ENCODE measurements at places on chromosomes 7 and 10.

GRCh38 chr7:104955276-104955675, 58.7 kb upstream of the KMT2E start:
- DNase-seq = no peak

DNA sequence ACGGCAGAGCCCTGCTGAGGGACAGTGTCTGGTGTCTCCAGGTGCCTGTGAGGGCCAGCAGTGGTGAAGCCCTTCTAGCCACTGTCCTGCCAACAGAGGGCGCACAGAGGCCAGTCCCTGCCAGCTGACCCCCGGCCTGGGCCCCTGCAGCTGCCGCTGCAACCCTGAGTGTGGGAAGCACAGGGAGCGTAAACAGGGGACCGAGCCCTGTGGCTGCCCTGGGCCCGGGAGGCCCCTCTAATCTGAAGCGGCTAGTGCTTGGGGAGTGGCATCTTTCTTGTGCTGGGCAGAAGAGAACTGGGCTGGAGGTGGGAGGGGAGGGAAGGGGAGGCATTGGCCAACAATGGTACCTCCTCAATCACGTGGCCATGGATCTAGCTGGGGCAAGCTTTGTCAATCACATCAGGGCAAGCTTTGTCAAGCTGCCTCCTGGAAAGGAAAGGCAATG, 34.6 kb downstream of the TRIM8 start:
- no peak for DNase-seq

DNA sequence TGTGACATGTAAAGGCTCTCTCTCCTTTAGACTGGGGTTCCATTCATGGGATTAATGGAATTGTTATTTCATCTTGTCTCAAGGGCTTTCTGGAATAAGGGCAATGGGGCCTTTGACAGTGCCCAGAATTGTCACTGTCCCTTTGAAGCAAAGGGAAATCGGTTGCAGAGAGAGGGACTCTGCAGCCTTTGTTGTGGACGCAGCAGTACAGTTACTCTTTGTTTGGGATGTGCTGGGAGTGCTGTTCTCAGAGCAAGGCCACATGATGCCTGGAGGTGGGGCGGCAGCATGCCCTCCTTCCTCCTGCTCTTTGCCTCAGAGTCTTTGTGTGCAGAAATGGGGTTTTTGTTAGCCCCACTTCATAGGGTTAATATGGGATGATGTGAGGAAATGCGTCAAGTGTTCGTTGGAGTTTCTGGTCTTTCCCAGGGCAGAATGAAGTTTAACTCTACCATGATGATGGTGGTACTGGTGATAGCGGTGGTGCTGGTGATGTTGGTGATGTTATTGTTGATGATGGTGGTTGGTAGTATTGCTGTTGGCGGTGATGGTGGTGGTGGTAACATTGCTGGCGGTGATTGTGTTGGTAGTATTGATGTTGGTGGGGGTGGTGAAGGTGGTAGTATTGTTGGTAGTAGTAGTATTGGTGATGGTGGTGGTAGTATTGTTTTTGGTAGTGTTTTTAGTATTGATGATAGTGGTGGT, 45.3 kb downstream of the DOCK1 start:
- no peak for DNase-seq

DNA sequence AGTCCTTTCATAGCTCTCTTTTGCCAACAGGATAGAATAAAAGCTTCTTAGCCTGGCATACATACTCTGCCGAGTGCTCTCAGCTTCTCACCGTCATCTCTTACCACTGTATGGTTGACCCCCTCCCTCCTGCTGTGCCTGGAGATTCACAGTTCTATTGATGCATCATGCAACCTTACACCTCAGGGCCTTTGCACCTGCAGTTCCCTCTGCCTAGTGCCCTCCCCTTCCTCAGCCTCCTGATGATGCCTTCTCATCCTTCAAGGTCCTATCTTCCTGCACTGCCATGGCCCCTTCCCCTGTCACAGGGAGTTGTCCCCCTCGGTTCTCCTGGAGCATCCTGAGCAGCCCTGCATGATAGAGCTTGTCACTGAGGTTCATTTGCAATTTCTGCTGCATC, 81.5 kb downstream of the CDH23 start:
- no peak for DNase-seq

- DNase-seq = no peak
Measured at GRCh38 chr7:1270181-1270580, 37.5 kb downstream of the UNCX start.

GRCh38 chr7:92295391-92295790, 49.6 kb downstream of the ANKIB1 start:
- no peak for DNase-seq

- DNase-seq = no peak
Measured at GRCh38 chr10:11797847-11798633, 25.1 kb upstream of the PROSER2 start.

DNA sequence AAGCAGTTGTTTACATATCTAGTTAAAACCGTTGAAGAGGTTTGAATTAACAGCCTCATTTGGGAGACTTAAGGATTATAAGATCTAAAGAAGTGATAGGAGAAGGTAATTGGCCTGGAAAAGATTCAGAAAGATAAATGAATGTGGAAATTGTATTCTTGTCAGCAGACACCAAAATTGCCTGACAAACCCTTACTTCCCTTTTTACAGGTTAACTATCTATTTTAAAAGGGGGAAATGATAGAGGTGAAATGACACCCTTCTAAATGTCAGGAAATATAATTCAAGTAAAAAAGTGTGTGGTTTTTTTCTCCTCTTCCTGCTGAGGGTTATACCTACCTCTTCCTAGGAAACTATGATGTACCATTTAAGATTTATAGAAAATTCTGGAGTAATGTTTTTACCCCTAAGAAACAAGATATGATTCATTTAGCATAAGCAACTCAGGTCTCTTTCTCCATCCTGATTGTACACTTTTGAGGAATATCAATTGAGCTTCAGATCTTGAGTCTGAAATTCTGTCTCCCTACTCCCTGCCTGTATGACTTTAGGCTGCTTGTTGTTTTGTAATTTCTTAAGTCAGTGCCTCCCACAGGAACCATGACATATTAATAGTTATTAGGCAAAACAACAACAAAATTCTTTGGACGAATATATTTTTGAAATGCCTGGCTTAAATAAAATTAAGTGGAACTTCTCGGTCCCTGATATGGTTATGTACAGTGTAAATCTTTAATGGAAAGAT, 250.4 kb downstream of the RNLS start:
- no peak for DNase-seq

DNA sequence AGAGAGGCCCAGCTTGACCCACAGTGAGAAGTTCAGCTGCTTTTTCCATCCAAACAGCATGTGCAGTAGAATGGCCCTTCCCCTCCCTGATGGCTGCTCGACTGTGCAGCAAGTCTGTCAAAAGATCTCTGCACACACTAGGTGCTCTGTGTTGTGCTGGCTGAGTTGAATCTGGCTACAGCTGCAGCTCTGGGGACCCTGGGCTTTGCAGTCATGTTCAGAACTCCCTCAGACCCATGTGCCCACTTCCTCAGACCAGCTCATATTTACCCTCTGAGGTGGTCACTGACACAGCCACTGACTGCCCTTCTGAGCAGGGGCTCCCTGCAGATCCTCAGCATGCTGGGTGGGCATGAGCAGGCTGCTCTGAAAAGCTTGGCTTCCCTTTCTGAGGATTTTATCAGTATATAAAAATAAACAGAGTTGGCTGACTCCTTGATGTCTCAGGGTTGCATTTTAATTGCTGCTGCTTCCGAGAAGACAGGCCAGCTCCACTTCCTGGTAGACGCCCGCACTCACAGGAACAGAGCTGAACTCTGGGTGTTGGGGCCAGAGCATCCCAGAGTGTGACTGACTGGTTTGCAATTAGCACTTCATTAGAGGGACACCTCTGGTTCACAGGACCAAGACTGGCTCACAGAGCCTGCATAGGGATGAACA, 507.9 kb downstream of the RPS24 start:
- DNase-seq = peak; percentile 7

GRCh38 chr7:12945901-12946300, 258.5 kb downstream of the ARL4A start:
- no peak for DNase-seq

DNA sequence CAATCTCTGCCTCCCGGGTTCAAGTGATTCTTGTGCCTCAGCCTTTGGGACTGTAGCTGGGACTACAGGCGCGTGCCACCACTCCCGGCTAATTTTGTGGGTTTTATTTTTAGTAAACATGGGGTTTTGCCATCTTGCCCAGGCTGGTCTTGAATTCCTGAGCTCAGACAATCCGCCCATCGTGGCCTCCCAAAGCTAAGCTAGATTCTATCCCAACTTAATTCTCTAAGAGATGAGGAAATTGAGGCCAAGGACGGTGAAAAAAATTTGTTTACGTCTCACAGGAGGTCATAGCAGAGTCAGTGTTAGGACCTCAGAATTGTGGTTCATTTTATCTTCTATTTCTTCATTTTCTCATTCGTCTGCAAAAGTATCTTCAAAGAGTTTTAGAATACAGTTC, 6.1 kb downstream of the CCAR1 start:
- no peak for DNase-seq

DNA sequence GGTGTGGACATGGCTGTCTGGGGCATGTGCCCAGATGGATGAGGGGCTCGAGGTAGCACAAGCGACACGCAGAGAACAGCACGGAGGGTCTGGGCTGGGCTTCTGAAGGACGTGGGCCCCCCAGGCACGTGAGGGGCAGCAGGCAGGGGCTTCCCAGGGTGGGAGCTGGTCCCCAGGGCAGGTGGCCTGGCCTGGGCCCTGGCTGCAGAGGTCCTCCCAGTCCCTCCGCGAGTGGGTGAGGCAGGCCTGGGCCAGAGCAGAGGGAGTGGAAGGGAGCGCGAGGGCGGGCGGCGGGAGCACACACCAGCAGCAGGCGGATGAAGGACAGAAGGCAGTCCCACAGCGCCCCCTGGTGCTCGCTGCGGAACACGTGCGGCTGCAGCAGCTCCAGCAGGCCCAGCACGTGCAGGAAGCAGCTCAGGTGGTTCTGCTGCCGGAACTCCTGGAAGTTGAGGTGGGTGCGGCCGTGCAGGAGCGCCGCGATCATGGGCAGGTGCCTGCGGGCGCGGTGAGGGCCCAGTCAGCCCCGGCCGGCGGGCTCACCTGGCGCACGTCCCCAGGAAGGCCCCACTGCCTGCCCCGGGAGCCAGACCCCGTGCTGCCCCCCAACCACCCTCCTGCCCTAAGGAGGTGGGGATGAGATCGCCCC, 14.7 kb upstream of the MICALL2 start:
- DNase-seq = peak; percentile 87

DNA sequence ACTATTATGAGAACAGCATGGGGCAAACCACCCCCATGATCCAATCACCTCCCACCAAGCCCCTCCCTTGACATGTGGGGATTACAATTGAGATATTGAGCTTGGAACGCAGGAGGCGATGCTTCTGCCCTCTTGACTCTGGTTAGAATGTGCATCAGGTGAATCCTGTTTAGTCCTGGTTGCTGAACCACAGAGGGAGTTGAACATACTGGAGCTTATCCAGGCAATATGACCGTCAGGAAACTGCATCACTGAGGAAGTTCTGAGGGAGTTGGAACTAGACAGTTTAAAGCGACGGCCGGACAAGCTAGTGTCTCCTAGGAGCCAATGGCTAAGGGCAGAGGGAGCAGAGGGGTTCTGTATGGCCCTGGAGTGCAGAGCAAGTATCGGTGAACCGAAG, 31.8 kb upstream of the GARS1 start:
- DNase-seq = no peak

DNA sequence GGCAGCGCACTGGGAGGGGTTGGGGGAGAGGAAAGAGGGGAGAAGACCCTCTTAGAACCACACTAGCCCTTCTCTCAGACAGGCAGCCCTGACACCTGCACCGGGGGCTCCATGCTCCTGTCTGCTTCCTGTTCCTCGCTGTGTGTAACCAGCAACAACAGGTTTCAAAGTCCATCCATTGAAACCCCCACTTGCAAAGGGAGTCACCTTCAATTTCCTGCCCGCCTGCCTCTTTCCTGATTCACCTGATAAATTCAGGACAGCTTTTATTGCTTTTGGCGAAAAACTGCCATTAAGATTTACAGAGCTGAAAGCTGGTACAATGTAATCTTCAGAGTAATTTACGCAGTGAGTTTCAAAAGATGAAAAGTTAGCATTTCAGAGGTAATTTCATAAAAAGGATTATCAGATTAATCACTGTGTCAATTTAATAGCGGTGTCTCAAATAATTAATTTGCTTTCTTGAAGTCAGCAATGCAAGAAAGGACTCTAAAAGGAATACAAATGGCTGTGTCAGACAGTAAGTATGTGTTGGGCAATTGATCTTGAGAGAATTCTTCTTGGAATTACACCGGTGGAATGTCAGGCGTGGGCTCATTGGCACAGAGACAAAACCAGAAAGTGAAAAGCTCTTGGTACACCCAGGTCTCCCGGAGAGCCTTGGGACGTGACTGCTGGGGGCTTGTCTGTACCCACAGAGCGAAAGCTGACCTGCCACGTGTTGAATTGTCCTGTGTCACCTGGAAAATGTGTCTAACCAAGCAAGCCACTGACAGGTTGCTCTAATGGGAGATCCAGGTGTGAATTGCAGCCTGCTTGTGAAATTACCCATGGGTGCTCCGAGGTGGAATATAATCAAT, 60.7 kb downstream of the TMEM209 start:
- no peak for DNase-seq

- no peak for DNase-seq
Measured at GRCh38 chr7:69722843-69723242, 124.6 kb downstream of the AUTS2 start.

DNA sequence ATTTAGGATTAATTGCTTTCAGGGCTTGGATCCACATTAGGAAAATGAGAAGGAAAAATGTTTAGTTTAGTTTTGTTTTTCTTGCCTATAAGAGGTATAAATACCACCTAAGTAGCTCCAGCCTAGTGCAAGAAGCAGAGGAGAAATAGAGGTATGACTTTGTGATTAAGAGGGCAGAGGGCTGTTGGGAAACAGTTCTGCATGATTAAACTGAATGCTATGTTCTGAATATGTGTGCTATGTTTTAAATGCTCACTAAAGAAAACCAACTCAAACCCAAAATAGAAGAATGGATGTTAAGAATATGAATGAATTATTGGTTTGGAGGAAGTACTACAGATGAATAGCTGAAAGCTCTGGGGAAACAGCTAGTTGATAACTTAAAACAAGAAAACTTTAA, 7.6 kb downstream of the CALCR start:
- DNase-seq = no peak

GRCh38 chr7:37673523-37673922, 10.0 kb upstream of the GPR141 start:
- no peak for DNase-seq

DNA sequence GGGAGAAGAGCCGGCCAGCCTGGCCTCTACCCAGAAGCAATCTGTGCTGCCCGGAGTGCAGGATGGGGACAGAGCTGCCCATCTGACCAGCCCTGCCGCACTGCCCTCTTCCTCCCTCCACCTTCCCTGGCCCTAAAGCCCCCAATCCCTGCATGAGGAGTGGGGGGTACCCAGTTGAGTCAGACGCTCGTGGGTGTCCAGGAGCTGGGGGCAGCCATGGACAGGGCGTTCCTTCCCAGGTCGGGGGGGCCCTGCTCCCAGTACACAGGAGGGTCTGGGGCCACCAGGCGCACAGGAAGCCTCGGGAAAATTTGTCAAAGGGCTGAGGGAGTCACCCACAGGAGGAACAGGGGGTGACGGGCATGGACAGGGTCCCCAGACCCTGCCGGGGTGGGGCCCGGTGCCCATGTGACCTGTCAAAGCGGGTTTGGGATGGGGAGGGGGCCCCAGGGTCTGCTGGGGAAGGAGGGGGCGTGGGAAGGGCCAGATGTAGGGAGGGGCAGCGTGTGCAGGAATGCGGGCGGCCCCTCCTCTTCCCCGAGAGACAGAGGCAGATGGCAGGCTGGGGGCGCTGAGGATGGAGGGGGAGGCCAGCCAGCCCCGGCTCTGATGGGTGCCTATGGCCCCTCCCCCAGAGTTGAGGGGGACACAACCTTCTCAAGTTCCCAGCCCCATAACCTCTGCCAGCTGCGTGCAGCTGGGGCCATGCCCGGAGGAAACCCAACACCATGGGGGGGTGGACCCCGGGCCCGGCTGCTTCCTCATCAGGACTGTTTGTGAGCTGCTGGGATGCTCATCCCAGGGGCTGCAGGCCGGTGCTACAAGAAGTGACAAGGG, 21.5 kb upstream of the GRIFIN start:
- DNase-seq = no peak
